ENCODE measurements at places on chromosomes 2 and 18.

GRCh38 chr2:99928470-99929053, 213.8 kb downstream of the AFF3 start:
- no peaks in the 10 kb centered on the region for H3K36me3 ChIP-seq
- no peaks in the 10 kb centered on the region for H3K27me3 ChIP-seq
- H3K4me1 ChIP-seq: no peaks in the 10 kb centered on the region
- no peak for DNase-seq

DNA sequence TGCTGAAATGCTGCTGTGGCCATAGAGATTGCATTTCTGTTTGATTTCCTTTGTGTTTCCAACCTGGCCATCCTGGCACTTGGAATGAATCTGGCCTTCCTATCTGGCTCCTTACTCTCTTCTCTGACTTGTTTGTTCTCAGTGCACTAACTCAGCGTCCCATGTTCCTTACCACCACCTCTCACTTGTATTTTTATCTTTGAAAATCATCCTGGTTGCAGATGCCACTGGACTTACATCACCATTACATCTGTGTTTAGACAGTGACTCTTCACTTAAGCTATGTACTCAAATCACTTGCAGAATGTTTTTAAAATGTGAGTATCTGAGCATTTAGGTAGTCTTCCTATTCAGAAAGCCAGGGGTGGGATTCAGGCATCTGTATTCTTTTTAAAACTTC, 239.5 kb downstream of the WDR7 start:
- peak overlapping the region; percentile 20 for H3K4me3 ChIP-seq
- peaks cover 44% of the 10 kb centered on the region for H3K4me1 ChIP-seq
- no peaks in the 10 kb centered on the region for H3K27me3 ChIP-seq
- no peaks in the 10 kb centered on the region for H3K36me3 ChIP-seq
- peak; percentile 87 for DNase-seq

GRCh38 chr18:12993439-12993838, 2.3 kb downstream of the CEP192 start:
- no peak overlapping the region for H3K4me3 ChIP-seq
- H3K36me3 ChIP-seq: no peaks in the 10 kb centered on the region
- no peaks in the 10 kb centered on the region for H3K27me3 ChIP-seq
- H3K4me1 ChIP-seq: peaks cover 12% of the 10 kb centered on the region
- no peak for DNase-seq
- no peak overlapping the region for H3K27ac ChIP-seq

DNA sequence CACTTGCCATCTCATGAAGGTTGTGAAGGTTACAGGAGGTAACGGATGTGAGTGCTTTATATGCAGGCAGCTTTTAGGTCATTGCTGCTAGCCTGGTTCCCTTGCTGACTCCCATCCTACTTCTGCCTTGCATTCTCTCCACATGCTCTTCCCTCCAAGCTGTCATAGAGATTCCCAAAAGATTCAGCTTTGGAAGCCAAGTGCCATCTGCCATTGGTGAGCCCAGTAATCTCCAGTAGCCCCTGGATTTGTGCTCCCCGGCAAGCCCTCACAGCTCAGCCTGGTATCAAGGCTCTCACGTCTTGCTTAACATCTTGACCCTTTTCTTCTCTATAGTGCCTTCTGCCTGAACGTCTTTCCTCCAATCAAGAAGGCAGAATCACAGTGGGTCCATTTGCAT, 61.6 kb downstream of the MYT1L start:
- no peak for DNase-seq
- H3K4me1 ChIP-seq: peaks cover 17% of the 10 kb centered on the region
- no peaks in the 10 kb centered on the region for H3K27me3 ChIP-seq
- H3K36me3 ChIP-seq: no peaks in the 10 kb centered on the region
- no peak overlapping the region for H3K4me3 ChIP-seq

- DNase-seq: no peak
- H3K4me3 ChIP-seq: no peak overlapping the region
- H3K36me3 ChIP-seq: no peaks in the 10 kb centered on the region
- H3K27me3 ChIP-seq: no peaks in the 10 kb centered on the region
- H3K4me1 ChIP-seq: no peaks in the 10 kb centered on the region
- H3K27ac ChIP-seq: no peak overlapping the region
Observed at GRCh38 chr18:6427286-6427685, 12.6 kb upstream of the L3MBTL4 start.

- no peak overlapping the region for H3K4me3 ChIP-seq
- H3K4me1 ChIP-seq: no peaks in the 10 kb centered on the region
- H3K27ac ChIP-seq: no peak overlapping the region
- DNase-seq: no peak
- H3K27me3 ChIP-seq: 0 out of 2 replicates have a peak, but pooled peaks cover 1% of the 10 kb centered on the region
Observed at GRCh38 chr2:15932394-15933183, 7.8 kb upstream of the MYCN start.

DNA sequence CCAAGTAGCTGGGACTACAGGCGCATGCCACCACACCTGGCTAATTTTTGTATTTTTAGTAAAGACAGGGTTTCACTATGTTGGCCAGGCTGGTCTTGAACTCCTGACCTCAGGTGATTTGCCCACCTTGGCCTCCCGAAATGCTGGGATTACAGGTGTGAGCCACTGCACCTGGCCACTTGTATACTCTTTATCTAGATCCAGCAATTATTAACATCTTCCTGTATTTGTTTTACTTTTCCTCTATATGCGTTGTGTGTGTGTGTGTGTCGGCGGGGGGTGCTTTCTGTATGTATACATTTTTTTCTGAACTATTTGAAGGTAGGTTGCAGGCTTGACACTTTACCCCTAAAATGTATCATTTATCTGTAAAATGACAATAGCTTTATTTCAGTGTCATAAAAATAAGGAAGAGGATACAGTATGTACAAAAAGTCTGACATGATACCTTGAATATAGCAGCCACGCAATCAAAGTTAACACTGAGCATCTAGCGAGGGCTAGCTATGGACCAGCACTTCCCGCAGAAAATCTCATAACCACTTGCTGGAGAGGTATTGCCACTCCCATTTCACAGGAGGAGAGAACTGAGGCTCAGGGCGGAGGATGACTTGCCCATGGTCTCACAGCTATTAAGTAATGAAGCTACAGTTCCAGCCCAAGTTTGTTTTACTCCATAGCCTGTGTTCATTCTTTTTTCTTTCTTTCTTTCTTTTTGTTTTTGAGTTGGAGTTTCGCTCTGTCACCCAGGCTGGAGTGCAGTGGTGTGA, 251.3 kb downstream of the MYCN start:
- DNase-seq: no peak
- no peaks in the 10 kb centered on the region for H3K36me3 ChIP-seq
- no peaks in the 10 kb centered on the region for H3K27me3 ChIP-seq
- H3K27ac ChIP-seq: no peak overlapping the region
- no peaks in the 10 kb centered on the region for H3K4me1 ChIP-seq

DNA sequence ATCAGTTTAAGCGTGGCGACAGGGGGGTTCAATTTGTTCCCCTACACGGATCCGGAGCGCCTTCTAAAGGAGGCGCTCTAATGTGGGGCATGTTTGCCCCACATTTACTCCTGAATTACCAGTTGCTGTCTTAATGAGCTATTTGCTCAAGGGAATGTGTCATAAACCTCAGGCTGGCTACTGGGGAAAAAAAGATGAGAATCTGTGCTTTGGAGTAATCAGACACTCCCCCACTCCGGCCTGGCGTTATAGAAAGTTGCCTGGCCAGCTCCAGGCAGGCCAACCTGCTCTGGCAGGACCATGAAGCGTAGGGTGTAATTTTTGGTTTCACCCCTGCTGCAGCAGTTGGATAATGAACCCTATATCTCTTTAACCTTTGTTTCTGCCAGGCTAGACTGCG, 31.0 kb upstream of the MAP3K20 start:
- no peak for DNase-seq
- no peaks in the 10 kb centered on the region for H3K27me3 ChIP-seq
- peaks cover 13% of the 10 kb centered on the region for H3K4me1 ChIP-seq
- no peak overlapping the region for H3K4me3 ChIP-seq
- H3K36me3 ChIP-seq: no peaks in the 10 kb centered on the region

- H3K27me3 ChIP-seq: no peaks in the 10 kb centered on the region
- H3K4me1 ChIP-seq: no peaks in the 10 kb centered on the region
- no peak overlapping the region for H3K4me3 ChIP-seq
- no peak for DNase-seq
Observed at GRCh38 chr2:70551167-70551566, 2.5 kb downstream of the TGFA start.

DNA sequence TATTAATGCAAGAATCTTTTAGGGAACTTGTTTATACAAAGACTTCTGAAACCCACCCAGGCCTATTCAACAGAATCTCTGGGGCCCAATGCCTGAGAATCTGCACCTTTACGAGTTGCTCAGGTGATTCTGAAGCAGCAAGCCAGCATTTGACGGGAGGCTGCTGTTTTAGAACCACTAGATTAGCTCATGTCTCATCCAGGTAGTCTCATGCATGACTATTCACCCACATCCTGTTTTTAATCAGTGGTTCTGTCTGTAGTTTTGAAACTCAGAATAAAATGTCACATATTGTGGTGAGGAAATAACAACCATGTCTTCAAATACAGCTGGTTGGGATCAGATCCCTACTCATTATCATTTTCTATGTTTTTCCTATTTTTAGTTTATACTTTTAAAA, 39.5 kb downstream of the CYTIP start:
- H3K27ac ChIP-seq: no peak overlapping the region
- H3K36me3 ChIP-seq: no peaks in the 10 kb centered on the region
- H3K27me3 ChIP-seq: no peaks in the 10 kb centered on the region
- peak; percentile 3 for DNase-seq

GRCh38 chr2:2229626-2230432, 101.2 kb downstream of the MYT1L start:
- no peak overlapping the region for H3K4me3 ChIP-seq
- no peaks in the 10 kb centered on the region for H3K36me3 ChIP-seq
- no peaks in the 10 kb centered on the region for H3K27me3 ChIP-seq
- no peaks in the 10 kb centered on the region for H3K4me1 ChIP-seq
- H3K27ac ChIP-seq: no peak overlapping the region
- DNase-seq: peak; percentile 20

- H3K36me3 ChIP-seq: no peaks in the 10 kb centered on the region
- no peak overlapping the region for H3K27ac ChIP-seq
- no peaks in the 10 kb centered on the region for H3K4me1 ChIP-seq
- no peak overlapping the region for H3K4me3 ChIP-seq
- DNase-seq: no peak
Observed at GRCh38 chr2:146697307-146697706, 1147.5 kb upstream of the ACVR2A start.

GRCh38 chr2:31580321-31581117, at the start of gene SRD5A2:
TSS of gene SRD5A2 (minus strand) at chr2:31580938. CDS start at chr2:31580900, 38 bp downstream.
- no peak within 1 kb of the TSS for H3K27ac ChIP-seq
- peaks cover 36% of the 10 kb centered on the region for H3K27me3 ChIP-seq
- no peaks in the 10 kb centered on the region for H3K4me1 ChIP-seq
- DNase-seq: no peak
- no peak within 1 kb of the TSS for H3K4me3 ChIP-seq

GRCh38 chr2:33589444-33589843, 9.7 kb downstream of the FAM98A start:
- no peak overlapping the region for H3K27ac ChIP-seq
- no peaks in the 10 kb centered on the region for H3K27me3 ChIP-seq
- no peak overlapping the region for H3K4me3 ChIP-seq
- DNase-seq: peak; percentile 33
- peaks cover 10% of the 10 kb centered on the region for H3K4me1 ChIP-seq

DNA sequence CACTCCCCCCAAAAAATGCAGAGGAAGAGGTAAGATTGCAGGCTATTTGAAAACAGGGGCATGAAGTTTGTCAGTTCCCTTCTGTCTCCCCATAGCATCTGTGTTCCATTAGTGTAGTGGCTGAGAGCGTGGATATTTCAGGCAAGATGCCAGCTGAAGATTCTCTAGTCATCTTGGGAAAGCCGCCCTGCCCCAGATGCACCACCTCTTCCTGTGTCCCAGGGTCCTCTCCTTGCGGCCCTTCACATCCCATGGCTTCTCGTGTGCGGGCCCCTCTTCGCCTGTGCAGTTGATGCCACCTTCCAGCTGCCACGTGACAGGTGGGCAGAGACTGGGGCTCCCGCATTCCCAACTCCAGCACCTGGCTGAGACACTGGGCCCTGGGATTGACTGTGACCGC, 16.1 kb downstream of the TMEM127 start:
- H3K27me3 ChIP-seq: no peaks in the 10 kb centered on the region
- 0 out of 2 replicates have a peak, but pooled peaks cover 3% of the 10 kb centered on the region for H3K36me3 ChIP-seq
- DNase-seq: peak; percentile 91
- H3K4me3 ChIP-seq: peak overlapping the region; percentile 10
- peak overlapping the region; percentile 48 for H3K27ac ChIP-seq
- H3K4me1 ChIP-seq: peaks cover 23% of the 10 kb centered on the region

DNA sequence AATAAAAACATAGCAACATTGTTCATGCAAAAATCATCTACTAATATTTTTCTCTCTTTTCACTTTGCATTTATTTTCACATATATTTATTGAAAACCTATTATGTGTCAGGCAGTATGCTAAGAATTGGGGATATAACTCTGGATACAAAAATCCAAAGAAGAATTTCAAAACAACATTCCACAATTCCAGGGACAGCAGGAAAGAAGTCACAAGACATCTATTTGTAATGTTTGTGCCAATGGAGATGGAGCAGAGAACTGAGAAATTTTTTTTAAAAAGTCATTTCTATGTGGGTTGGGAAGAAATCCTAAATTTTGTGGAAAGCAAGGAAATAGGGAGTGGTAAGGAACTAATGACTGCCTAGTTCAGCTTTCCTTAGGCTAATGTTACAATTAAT, 128.6 kb upstream of the TLK1 start:
- no peak overlapping the region for H3K4me3 ChIP-seq
- DNase-seq: no peak
- no peaks in the 10 kb centered on the region for H3K4me1 ChIP-seq
- H3K27me3 ChIP-seq: no peaks in the 10 kb centered on the region

- peak; percentile 47 for DNase-seq
- H3K4me1 ChIP-seq: peaks cover 8% of the 10 kb centered on the region
- H3K36me3 ChIP-seq: no peaks in the 10 kb centered on the region
- H3K27ac ChIP-seq: no peak overlapping the region
- no peak overlapping the region for H3K4me3 ChIP-seq
- H3K27me3 ChIP-seq: no peaks in the 10 kb centered on the region
Observed at GRCh38 chr2:172179045-172179701, 76.5 kb upstream of the DLX2 start.

DNA sequence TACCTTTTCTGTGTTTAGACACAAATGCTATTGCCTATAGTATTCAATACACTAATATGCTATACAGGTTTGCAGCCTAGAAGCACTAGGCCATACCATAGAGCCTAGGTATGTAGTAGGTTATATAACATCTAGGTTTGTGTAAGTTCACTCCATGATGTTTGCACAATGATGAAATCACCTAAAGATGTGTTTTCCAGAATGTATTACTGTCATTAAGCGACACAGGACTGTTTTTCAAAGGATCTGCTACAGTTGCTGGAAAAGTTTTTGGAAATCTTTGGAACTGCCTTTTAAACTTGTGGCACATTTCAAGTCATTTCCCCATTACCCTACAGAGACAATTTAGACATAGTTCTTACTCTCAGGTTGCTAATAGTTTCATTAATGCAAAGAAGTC, 9.3 kb downstream of the PSMD1 start:
- H3K36me3 ChIP-seq: peaks cover 69% of the 10 kb centered on the region
- no peak overlapping the region for H3K27ac ChIP-seq

- peaks cover 28% of the 10 kb centered on the region for H3K27me3 ChIP-seq
- H3K27ac ChIP-seq: no peak overlapping the region
- H3K36me3 ChIP-seq: no peaks in the 10 kb centered on the region
- H3K4me3 ChIP-seq: no peak overlapping the region
- H3K4me1 ChIP-seq: no peaks in the 10 kb centered on the region
Observed at GRCh38 chr2:158042245-158042644, 59.4 kb upstream of the UPP2 start.

- H3K4me3 ChIP-seq: no peak overlapping the region
- no peaks in the 10 kb centered on the region for H3K27me3 ChIP-seq
- H3K4me1 ChIP-seq: peaks cover 11% of the 10 kb centered on the region
- peak; percentile 27 for DNase-seq
Observed at GRCh38 chr2:133777574-133777960, 209.3 kb upstream of the NCKAP5 start.
